ENCODE measurements at places on chromosomes 6 and 20.

- no peak for DNase-seq
These were observed 9.7 kb upstream of the BPIFB1 start for GRCh38 chr20:33273117-33273851.

DNA sequence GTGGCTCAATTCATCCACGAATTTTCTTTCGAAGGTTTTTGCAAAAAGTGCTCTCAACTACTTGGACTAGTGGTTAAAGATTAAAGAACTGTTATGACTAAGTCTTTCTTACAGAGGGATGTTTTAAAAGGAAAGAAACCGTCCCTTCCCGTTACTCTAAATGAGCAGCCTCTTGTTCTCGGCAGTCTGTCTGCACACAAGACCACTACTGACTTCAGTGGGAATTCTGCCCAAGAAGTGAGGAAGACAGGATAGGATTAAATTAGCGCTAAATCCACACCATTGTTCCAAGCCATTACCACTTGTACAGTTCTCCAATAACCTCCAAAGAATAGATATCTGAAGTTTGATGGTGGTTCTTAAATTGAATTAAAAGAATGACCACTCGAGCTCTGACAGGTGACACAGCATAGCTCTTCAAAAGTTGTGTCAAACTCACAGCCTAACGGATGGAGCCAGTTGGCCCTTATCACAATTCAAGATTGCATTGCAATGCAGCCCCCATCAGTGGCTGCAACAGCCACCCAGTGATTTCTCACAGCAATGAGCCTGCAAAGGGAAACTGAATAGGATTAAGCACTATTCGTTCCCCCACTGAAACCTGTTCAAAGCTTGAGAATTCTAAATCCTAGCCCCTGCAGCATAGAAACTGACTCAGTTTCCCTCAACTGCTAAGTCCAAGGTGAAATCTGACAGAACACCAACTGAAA, 1.8 kb downstream of the EPB41L2 start:
- no peak for DNase-seq

- no peak for DNase-seq
These were observed 1.8 kb downstream of the IGF2R start for GRCh38 chr6:159970659-159971063.

DNA sequence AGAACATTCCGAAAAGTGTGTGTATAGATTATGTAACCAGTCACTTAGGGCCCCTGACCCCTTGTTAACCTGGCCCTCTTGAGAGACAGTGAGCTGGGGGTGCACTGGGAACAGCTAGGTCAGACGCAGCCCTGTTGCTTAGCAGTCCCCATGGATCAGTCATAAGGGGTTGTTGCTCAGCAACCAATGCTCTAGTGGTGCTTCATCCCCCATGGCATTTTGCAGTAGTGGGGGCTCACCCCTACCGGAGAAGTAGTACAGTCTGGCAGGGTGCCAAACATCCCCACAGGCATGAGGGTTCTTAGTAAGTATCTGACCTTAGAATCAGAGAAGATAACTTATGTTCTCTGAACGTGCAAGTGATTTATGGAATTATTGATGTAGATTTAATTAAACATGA, 12.3 kb downstream of the PKIB start:
- no peak for DNase-seq

DNA sequence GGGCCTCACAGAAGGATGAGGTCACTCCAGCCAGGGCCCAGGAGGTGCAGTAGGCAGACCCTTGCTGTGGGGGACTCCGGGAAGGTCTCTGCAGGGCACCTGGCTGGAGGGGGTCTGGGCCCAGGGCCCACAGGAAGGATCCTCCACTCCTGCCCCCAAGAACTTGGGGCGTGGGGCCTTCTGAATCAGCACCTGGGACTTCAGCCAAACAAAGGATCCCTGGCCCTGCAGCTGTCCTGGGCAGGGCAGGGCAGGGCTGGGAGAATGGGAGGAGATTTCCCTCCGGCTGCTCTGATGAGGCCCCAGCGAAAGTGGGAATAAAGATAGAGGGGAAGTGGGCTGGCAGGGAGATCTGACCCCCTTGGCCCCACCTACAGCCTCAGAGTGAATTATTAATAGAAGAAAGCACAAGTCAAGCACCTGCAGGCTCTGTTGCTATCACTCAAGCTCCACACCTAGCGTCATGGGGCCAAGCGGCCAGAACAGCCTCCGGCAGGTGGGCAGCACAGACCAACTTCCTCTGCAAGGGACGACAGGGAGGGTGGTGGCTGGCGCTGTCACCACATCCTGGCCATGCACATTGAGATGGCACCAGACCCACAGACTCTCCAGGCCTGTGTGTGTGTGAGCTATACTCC, 61.6 kb upstream of the MRPS10 start:
- DNase-seq = no peak

DNA sequence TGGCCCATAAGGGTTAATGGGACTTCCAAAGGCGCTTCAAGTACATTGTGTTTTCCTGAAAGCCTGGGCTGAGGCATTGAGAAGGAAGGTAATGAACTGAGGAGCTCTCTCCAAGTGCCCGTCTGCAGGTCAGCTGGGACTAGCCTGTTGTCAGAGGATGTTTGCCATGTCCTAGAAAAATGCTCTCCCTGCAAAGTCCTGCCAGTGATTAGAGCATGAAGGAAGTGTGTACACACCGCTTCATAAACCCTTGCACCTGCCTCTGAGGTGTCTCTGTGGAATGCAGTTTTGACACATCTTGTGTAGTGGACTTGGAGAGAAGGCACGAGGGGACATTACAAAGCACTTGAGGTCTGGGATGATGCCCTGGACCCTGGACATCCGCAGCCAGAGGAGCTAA, 506.7 kb downstream of the KIF16B start:
- DNase-seq = no peak

DNA sequence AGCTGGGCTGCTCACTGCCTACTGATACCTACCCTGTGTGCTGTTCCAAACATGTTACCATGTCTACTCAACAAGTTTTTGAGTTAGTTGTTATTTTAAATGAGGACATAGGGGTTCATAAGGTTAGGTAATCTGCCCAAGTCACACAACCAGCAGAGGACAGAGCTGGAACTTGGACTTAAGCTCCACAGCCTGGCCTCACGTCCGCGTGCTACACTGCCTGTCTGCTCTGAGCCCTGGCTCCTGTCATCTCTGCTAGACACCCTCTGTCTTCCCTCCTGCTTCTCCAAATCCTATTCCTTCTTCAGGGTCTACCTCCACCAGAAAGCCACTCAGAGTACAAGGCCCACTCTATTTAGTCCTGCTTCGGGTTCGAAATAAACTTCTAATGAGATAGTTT, 18.2 kb downstream of the ANKRD66 start:
- no peak for DNase-seq

- DNase-seq = no peak
These were observed 100.5 kb downstream of the PDE10A start for GRCh38 chr6:165562421-165563090.

GRCh38 chr20:41133709-41134361, 3.5 kb upstream of the PLCG1 start:
- DNase-seq = peak; percentile 56

DNA sequence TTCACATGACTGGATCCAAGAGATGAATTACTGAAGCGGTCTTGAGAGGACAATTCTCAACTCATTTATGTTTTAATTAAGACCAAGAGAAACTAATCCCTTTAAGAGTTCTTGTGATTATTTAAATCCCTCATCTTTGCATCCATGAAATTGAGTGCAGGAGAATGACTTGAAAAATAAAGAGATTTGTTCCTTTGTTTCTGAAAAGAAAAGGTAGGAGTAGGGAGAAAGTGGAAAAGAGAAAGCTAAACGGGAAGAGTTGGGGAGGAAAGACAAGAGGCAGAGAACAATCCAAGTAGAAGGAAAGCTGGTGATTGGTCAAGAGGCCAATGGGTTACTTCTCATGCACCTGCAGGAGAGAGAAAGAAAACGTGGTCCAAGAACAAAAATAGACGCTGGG, 75.2 kb upstream of the SOX4 start:
- DNase-seq = no peak

DNA sequence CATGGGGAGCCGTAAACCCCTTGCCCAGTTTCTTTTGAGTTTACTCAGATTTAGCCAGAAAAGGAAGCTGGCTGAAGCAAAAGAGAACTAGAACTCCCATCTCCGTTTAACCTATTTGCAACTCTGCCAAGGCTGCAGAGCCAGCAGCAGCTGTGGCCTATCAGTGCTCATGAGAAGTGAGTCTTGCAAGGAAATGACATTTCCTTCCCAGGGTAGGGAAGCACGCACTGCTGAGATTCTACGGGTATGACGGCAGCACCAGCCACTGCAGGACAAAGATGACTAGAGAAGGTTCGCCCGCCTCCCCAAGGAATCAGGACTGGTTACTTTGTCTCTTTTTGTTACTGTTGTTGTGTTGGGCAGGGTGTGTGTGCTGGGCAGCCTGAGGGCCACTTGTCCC, 47.6 kb downstream of the PPP1R3G start:
- DNase-seq = no peak

- DNase-seq = no peak
These were observed 256.7 kb upstream of the RAB32 start for GRCh38 chr6:146286961-146287360.

GRCh38 chr20:6704132-6704861, 63.2 kb upstream of the BMP2 start:
- no peak for DNase-seq

- DNase-seq = no peak
These were observed 195.4 kb downstream of the ANKRD60 start for GRCh38 chr20:58033026-58033536.

- DNase-seq = no peak
These were observed 113.5 kb downstream of the SLC22A3 start for GRCh38 chr6:160461641-160462040.

DNA sequence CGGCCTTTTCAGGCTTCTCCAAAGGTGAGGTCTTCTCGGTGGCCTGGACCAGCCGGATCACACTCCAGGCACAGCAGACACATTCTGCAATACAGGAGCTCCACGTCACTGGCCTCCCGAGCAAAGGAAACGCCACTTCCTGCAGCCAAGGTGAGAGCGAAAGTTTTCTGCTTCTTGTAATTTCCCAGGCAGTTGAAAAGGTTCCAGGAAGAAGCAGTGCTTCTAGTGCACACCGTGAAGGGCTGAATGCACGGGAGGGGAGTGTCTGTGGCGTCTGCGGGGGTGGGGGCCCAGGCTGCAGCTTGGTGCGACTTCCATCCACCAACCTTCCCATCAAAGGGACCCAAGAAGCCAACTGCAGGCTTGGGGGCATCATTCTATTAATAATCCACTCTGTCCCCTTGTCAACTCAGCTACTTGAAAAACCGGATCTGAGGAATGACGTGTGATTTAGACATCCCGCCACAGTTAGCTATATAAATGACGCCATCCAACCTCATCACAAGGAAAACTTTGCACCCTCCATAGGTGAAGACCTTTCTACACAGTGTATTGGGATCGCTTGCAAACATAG, 61.1 kb downstream of the NFATC2 start:
- peak; percentile 41 for DNase-seq

DNA sequence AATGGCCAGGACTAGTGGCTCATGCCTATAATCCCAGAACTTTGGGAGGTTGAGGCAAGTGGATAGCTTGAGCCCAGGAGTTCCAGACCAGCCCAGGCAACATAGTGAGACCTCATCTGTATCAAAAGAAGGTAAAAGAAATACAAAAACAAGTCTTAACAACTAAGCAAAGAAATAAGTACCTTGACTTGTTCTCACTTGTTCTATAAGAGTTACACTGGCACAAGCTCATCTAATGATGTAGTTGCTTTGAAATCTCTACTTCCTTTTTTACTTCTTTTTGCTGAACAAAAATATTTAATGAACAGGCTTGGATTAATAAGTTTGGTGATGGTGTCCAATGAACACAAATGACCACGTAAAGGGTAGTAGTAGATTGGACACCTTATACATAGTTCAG, 72.2 kb downstream of the SGK1 start:
- no peak for DNase-seq

DNA sequence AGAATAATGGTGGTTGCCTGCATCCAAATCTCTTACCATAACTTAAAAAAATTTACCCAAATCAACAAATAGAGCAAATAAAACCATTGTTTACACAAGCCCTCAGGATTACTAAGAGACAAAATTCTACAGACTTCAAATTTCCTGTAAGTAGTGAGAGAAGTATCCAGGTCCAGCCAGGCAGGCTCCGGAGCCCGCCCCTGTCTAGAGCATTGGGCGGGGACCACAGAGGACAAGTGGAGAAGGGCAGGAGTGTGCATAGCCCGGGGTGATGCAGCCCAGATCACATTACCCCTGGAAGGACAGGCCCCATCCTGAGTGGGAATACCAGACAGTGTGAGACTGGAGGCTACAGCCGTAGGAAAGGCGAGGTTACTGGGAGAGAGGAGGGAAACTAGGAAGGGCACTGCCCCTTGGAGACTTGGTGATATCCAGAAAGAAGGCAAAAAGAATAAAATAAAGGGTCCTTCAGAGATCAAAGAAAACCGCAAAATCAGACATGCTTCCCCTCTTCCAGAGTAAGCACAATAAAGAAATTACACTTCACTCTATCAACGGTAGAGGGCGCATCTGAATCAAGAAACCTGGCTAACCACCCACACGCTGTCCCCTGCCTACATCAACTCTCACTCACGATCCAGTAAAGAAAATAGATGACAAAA, 26.6 kb downstream of the RIN2 start:
- DNase-seq = peak; percentile 23

DNA sequence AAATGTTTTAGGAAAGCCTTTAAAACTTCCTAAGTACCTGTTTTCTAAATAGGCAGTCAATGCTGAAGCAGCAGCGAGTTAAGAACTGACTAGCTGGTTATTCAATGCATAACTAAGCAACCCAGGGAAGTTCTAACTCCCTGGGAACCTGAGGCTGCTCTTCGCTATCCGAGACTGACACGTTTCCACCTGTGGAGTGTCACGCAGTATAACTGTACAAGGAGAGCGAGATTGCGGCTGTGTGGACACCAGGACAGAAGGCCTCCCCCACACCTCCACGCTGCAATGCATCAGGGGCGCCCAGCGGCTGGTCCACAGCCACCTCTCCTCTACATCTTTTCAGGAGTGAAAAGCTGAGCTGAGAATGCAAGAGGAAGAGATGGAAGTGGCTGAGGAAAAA, 8.0 kb downstream of the PXDC1 start:
- no peak for DNase-seq

DNA sequence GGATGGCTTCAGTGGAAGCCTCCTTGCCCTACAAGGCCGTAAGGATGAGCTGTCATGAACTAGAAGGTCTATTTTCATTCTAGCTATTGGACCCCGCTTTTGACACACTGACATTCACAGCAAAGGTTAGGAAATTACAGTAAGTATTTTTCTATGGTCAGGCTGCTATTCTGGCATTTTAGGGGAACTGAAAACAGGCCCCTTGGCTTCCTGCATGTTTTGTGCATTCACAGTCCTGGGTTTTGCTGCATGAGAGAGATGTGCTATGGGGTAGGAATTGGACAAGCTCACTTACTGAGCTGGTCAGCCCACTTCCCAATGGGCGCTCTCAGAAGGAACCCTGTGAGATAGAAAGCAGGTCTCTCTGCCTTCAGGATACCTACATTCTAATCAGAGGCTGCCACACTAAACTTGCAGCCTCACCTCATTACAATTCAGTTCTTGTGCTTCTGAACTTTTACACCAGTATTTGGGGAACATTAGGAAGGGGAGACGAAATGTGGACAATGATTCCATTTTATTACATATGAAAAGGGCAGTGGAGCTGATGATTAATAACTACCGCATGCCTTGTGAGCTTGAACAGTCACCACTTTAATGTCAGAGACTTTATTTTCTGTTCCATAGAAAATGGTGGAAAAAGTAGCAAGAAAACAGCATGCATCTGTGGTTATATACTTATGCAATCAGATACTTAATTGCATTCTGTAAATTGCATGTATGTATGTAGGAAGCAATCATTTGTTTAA, 86.6 kb upstream of the TAB2 start:
- no peak for DNase-seq
